Epithelial cell of alveolus of lung (primary cell): ENCODE measurements at places on chromosomes 12 and 14. TPM values are rescaled to one million over a fixed set of nuclear protein-coding genes. Genes with fewer than 3 reads are reported as not detected.

BICDL1 gene
- total RNA-seq: under 0.01 TPM in 1 of 2 replicates, not detected in the other

ACOT6 gene
- total RNA-seq: not detected in 2 replicates

LRP1-AS gene
- not detected in 2 replicates for total RNA-seq

CTSG gene
- total RNA-seq: not detected in 2 replicates

HSPA2 gene
- 7.7 and 12.5 TPM in 2 replicates for total RNA-seq

ARHGEF40 gene
- total RNA-seq: 39.9 and 55.2 TPM in 2 replicates

HNRNPC gene
- 691 and 692 TPM in 2 replicates for total RNA-seq

KRAS gene
- 15.1 and 18.0 TPM in 2 replicates for total RNA-seq

KRT75 gene
- not detected in 2 replicates for total RNA-seq

KRT6A gene
- 3.2 and 20.6 TPM in 2 replicates for total RNA-seq

KRT71 gene
- not detected in 2 replicates for total RNA-seq

TDRD9 gene
- total RNA-seq: 0.26 TPM in 1 of 2 replicates, not detected in the other

PIANP gene
- total RNA-seq: 0.52 and 5.9 TPM in 2 replicates

PLD4 gene
- not detected in 2 replicates for total RNA-seq

RNASE4 gene
- total RNA-seq: 18.6 and 27.5 TPM in 2 replicates
